BE2C (cell line): ENCODE measurements at places on chromosomes 2 and 18.
A peak's percentile ranks its signal among the peaks of the same experiment; 100 is the strongest.

DNA sequence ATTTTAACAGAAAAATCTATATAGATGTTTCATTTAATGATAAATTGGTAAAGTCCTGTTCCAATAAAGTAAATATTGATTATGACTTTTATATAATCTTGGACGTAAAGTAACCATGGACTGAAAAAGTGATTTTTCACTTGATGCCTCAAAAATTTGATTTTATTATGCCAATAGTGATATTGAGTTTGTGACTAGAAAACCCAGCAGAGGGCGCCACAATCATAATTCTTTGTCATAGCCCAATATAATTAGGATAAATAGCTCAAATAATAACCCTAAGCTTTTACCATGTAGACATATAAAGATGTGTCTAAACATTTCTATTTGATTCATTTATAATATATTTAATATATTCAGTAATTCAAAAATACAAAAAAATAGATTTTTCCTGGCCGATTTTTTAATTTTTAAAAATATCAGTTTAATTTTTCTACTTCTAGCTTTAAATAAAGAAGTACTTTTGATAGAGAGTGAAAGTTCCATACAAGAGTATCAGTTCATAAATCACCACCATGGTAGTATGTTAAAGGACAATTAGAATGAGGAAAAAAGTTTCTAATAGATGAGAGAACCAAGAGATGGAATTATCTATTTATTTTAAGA lies 30.7 kb downstream of the CAMKMT start:
- DNase-seq = peak; percentile 78

- peak; percentile 52 for DNase-seq
Observed at GRCh38 chr2:26172189-26172870, 558 bp upstream of the GAREM2 start.

- DNase-seq = no peak
Observed at GRCh38 chr2:18380321-18380720, 180.1 kb downstream of the RDH14 start.

- no peak for DNase-seq
Observed at GRCh38 chr2:99763764-99764163, 273.9 kb upstream of the REV1 start.

- no peak for DNase-seq
Observed at GRCh38 chr2:180952082-180952481, 28.3 kb upstream of the UBE2E3 start.

DNA sequence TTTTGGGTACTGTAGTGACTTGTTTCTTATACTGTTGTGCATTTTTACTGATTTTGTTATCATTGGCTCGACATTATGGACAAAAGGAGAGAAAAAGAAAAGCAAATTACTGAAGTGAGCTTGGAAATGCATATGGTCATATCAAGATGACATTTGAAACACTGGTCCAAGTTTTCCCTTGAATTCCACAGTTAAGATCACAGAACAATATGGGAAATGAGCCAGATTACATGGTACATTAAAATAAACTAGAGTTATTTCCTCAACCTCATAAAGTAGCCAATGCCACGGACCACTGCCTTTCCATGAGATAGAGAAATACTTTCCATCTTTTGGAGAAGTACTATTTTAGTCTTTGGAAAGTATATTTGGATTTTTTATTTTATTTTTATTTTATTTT lies 62.0 kb upstream of the SGPP2 start:
- DNase-seq = no peak
